ENCODE measurements at places on chromosomes 3 and 15.

DNA sequence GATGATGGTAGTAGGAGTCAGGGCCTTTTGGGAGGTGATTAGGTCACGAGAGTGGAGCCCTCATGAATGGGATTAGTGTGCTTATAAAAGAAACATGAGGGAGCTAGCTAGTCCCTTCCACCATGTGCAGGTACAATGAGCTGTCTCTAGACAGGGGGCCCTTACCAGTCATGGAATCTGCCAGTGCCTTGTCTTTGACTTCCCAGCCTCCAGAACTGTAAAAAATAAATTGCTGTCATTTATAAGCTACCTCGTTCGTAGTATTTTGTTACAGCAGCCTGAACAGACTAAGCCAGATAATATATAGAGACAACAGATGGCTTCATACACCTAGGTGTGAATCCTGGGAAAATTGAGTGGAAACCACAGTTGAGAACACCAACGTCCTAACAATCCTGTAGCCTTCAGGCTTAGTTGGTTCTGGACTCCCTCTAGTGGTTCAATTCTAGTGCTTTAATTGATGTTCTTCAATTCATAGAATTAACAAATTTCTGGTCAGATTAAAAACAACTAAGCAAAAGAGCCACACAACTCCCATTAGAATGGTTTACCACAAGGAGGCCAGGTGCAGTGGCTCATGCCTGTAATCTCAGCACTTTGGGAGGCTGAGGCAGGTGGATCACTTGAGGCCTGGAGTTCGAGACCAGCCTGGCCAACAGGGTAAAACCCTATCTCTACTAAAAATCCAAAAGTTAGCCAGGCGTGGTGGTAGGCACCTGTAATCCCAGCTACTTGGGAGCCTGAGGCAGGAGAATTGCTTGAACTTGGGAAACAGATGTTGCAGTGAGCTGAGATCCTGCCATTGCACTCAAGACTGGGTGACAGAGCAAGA lies 21.3 kb upstream of the GATM start:
- no peak for DNase-seq

GRCh38 chr15:56812221-56812620 lies 78.9 kb upstream of the ZNF280D start:
- no peak for DNase-seq

GRCh38 chr3:9028134-9028533 lies 64.9 kb upstream of the RAD18 start:
- DNase-seq: no peak

DNA sequence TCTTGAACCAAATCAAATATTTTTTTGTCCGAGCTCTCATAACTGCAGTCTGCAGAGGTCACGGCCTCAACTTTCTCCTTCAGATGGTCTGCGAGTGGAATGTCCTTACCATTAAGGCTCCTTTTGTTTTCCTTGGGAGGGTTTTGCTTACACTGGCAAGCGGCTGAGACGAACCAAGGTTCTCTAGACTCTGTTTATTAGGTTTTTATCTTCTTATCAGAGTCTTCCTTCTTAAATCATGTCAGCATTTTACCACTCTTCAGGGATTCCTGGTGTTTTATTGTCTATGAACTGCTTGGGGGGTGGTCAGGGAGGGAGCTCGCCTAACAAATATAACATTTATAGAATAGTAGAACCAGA lies 773.7 kb upstream of the NR2F2 start:
- no peak for DNase-seq

DNA sequence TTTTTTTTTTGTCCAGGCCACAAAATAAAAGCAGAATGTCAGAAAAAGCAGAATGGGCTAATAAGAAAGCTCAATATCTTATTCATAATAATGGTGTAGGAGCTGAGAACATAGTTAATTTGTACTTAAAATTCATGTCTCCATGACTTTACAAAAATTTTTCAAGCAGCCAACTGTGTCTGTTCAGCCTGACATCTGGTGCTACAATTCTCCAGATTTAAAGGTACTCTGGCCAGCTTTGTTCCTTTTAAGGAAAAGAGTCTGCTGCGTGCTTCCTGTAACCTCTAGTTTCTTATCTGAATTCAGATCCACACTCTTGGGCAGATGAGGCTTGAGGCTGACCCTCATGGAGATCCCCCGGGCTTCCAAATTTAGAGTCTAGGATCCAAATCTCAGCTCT lies 8.7 kb upstream of the RFX7 start:
- DNase-seq: no peak

DNA sequence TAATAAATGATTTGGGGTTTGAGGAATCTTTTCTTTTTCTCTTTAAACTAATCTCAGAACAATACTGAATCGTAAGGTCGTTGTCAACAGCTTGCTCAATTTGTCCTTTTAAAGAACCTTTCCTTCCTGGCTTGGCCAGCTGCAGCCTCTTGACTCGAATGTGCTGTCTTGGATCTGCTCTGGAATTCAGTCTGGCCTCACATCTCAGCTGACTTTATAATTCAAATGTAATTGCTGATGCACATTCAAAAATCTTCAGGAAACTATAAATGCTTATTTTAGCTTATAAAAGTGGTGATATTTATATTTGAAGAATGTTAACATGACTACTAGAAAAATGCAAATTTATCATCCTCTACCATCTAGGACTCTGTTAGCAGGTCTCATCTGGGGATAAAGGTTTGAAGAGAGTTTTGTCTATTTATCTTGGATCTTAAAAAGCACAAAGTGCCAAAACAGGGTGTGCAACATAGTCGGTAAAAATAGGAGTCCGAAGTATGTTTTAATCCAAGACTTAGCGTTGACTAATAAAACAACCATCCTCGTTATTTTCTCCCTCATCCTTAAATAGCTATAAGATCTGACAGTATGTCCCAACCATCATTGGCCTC lies 1035.2 kb downstream of the MCTP2 start:
- DNase-seq: no peak

DNA sequence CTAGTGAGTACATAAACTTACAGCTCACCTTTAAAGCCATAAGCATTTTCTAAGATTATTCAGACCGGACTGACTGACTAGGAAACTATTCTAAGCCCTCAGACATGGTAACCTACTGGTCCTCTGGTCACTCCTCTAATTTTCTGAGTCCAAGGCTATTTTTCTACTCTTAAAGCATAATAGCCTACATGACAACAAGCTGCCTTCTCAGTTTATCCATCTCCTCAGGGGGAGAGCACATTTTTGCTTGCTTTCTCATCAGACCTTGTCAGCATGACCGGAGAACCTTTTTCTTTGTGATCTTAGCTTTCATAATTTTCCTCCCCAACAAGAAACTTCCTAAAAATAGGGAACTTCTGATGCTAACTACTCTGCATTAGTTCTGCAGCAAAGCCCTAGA lies 38.4 kb downstream of the UBP1 start:
- no peak for DNase-seq

DNA sequence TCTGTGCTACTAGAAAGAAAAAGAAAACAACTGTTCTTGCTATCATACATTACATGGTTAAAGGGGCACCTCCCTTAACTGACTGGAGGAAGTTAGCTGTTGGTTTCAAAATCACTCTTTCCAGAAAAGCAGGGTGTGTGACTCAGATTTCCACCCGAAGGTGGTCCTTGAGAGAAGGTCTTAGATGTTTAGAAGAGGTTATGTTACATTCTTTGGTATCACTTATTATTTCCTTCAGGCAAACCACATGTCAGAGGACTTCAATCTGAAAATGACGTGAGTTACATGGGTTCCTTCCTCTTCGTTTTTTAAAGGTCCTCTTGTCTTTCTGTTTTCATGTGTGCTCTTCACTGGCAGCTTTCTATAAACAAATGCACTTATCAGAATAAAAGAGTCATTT lies 307.9 kb upstream of the CBLB start:
- DNase-seq: no peak

DNA sequence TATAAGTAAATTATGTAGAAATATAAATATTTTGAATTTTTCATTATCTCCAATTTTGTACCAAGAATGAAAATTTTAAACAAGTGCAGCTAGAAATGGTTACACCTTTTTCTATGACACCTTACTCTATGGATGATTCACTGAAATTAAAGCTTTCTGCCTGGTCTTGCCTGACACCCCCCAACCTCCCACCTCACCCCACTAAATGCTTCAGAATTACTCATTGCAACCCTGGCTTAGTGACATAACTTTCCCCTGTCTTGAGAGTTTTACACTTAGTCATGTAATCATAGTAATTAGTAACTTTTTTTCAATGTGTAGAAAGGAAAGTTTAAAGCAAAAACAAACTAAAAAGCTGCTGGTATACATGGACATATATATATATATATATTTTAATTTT lies 42.0 kb upstream of the MEIS2 start:
- DNase-seq: no peak

DNA sequence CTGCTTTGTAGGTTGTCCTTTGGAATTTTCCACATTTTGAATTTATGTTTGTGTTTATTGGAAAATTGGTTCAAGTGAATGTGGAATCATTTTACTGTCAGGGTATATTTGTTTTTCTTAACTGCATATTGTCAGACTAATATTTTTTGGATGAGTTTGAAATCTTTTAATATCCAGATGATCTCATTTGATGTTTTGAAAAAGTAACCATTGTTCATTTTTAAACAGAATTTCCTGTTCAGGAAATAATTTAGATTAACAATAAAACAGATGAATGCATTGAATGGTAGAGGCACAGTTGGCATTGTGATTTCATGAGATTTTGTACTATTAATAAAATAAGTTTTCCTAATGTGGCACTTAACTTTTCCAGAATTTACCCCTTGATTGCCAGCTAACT lies 15.5 kb downstream of the TRAK1 start:
- DNase-seq: no peak

GRCh38 chr3:55488398-55489055 lies 1.4 kb upstream of the WNT5A start:
- peak; percentile 88 for DNase-seq

DNA sequence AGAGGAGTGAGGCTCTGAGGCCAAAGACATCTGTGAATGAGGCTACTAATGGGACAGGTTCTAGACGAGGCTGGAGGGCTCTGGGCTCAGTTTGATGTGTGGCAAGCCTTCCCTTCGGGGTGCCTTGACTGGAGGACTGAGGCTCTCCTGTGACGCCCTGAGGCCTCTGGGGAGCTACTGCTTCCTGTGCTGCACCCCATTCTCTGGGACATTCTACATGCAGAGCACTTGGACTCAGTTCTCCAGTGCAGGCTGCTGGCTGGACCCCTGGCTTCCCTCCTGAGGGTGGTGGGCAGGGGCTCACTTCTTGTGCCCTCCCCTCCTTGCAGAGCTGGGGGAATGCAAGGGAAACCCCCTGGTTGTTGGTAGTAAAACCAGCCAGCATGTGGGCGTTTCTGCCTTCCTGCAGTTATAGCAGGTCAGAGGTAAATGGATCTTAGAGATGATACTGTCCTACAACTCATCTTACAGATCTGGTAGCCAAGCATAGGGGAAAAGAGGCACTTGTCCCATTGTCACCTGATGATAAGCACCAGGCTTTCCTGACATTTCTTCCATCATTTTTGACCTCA lies 133.3 kb downstream of the CHDH start:
- no peak for DNase-seq

GRCh38 chr3:143203848-143204247 lies 84.3 kb downstream of the CHST2 start:
- no peak for DNase-seq

DNA sequence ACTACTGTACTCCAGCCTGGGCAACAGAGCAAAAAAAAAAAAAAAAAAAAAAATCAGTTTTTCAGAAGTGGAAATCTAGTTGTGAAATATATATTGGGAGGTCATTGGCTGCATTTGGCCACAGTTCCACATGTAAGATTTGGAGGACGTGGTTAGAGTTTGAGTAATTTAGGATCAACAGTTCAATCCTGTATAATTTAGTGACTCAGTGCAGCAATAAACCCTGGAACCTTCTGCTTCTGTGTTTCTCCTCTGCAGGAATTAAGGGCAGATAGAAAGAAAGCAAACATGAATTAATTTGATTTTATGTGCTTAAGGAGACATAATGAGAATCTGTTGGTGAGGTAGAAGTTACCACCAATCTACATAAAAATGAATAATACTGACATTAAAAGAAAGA lies 347.0 kb downstream of the PTPRG start:
- no peak for DNase-seq

DNA sequence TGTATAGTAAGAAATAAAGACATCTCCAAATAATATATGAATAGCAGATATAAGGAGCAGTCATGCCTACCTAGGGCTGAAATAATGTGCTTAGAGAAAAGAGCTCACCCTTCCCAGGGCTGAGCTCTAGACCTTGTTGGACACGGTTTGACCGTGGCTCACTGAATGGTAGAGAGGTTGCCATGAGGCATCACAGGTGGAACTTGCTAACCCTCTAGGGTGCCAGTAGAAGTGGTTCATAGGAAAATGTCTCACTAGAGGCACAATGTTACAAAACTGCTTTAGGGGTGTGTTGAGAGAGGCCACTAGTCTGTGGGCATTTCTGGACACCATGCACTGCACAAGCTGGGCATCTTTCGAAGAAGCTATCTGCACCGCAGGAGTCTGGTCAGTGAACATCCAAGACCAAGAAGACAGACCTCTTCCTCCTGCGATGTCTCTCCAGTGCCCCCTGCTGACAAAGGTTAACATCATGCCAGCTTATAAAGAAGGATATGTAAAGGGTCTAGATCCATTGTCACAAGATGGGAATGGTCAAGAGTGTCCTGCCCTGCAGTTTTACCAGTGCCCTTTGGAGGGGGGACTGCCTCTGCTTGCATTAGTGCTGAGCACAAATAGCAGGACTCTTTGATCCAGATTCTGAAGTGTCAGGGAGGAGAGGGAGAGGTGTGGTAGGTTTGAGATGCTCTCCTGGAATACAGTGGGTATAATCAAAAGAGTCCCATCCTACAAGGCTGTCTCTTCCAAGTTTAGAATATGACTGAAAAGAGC lies 266.8 kb downstream of the ZNF385D start:
- DNase-seq: peak; percentile 51

- no peak for DNase-seq
Observed at GRCh38 chr3:179391906-179392305, 44.4 kb downstream of the MFN1 start.

All from AG09319 (cell line).